ENCODE measurements at places on chromosomes 11 and 22. TPM values are rescaled to one million over a fixed set of nuclear protein-coding genes. Genes with fewer than 3 reads are reported as not detected.

DNA sequence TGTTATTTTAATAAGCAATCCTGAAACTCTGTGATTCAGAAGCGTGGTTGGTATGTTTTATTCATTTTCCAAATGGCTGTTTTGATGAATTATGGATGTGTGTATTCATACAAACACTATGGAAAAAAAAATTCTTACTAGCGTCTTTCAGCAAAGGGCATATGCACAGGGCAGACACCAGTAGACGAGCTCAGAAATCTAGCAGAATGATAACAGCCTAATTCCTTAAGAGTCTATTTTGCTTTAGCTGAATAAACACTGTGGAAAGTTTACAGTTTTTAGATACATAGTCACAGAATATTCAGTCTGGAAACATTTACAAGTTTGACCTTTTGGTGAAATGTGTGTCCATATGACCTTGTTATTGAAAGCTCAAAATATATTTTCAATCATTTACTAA is 418.8 kb upstream of the LUZP2 start:
- H3K36me3 ChIP-seq: no peaks in the 10 kb centered on the region
- no peaks in the 10 kb centered on the region for H3K27me3 ChIP-seq
- DNase-seq: no peak
- no peaks in the 10 kb centered on the region for H3K4me1 ChIP-seq
- no peak overlapping the region for H3K4me3 ChIP-seq

DNA sequence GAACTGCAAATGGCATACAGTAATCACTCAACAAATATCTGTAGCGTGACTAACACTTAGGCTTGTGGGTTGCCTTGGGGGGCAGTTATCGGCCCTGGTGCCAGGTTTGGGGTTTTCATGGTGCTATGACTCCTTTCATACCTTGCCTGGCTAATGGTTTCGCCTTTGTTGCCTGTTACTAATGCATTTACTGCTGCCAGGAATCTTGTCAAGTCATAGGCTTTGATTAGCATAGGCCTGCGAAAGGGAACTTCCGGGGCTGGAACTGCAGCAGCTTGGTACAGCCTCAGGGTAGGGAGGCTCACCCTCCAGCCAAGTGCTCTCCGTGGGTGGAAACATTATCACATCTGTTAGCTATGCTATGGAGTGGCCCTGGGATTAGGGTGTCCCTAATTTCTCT is 13.2 kb downstream of the SLC25A18 start:
- H3K27me3 ChIP-seq: no peaks in the 10 kb centered on the region
- H3K36me3 ChIP-seq: no peaks in the 10 kb centered on the region
- peaks cover 19% of the 10 kb centered on the region for H3K4me1 ChIP-seq
- no peak overlapping the region for H3K27ac ChIP-seq
- H3K4me3 ChIP-seq: no peak overlapping the region

DNA sequence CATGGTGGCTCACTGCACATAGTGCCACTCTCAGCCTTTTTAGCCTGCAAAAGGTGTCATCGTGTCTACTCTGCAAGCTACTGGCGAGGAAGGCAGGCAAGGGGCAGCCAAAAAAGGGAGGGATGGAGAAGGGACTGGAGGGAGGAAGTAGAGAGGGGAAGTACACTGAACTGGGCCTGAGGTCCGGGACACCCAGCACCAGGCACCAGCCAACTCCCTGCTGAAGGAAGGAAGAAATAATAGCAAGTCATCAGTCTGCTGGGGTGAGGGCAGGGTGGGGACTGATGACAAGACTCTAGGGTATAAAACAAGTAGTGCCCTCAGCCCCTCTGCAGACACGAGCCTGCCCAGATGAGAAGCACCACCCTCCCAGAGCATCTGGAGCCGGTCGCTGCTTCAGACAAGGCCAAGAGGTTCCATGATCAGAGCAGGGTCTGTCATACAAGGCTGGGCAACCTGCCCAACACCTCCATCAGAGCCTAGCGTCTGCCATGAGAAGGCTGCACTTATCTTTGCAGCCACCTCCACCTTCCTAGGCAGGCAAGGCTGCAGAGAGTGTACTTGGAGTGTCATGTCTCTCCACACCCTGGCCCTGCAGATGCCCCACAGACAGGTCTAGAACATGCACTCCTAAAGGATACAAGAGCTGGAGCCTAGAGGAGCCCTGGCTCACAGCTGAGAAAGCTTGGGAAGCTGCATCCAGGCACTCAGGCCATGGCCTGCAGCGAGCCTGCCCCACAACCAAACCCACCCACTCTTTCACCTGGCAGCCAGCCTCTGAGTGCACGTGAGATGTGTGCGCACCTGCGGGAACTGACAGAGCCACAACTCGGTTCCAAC is 9.0 kb upstream of the COMT start:
- no peak overlapping the region for H3K4me3 ChIP-seq
- peaks cover 31% of the 10 kb centered on the region for H3K4me1 ChIP-seq
- H3K36me3 ChIP-seq: no peaks in the 10 kb centered on the region
- H3K27me3 ChIP-seq: no peaks in the 10 kb centered on the region

- peaks cover 8% of the 10 kb centered on the region for H3K4me1 ChIP-seq
- no peak overlapping the region for H3K4me3 ChIP-seq
- H3K27me3 ChIP-seq: no peaks in the 10 kb centered on the region
- peaks cover 12% of the 10 kb centered on the region for H3K36me3 ChIP-seq
- H3K27ac ChIP-seq: peak overlapping the region; percentile 40
Observed at GRCh38 chr11:68581901-68582300, 102.4 kb upstream of the GAL start.

- H3K36me3 ChIP-seq: no peaks in the 10 kb centered on the region
- H3K4me3 ChIP-seq: no peak overlapping the region
- DNase-seq: no peak
- no peaks in the 10 kb centered on the region for H3K4me1 ChIP-seq
Observed at GRCh38 chr22:21055880-21056319, 10.2 kb downstream of the LRRC74B start.

GRCh38 chr11:69705901-69706787 is 2.3 kb upstream of the FGF19 start:
- peaks cover 33% of the 10 kb centered on the region for H3K27me3 ChIP-seq
- H3K36me3 ChIP-seq: no peaks in the 10 kb centered on the region
- H3K4me1 ChIP-seq: peaks cover 6% of the 10 kb centered on the region
- H3K4me3 ChIP-seq: no peak overlapping the region
- no peak overlapping the region for H3K27ac ChIP-seq

DNA sequence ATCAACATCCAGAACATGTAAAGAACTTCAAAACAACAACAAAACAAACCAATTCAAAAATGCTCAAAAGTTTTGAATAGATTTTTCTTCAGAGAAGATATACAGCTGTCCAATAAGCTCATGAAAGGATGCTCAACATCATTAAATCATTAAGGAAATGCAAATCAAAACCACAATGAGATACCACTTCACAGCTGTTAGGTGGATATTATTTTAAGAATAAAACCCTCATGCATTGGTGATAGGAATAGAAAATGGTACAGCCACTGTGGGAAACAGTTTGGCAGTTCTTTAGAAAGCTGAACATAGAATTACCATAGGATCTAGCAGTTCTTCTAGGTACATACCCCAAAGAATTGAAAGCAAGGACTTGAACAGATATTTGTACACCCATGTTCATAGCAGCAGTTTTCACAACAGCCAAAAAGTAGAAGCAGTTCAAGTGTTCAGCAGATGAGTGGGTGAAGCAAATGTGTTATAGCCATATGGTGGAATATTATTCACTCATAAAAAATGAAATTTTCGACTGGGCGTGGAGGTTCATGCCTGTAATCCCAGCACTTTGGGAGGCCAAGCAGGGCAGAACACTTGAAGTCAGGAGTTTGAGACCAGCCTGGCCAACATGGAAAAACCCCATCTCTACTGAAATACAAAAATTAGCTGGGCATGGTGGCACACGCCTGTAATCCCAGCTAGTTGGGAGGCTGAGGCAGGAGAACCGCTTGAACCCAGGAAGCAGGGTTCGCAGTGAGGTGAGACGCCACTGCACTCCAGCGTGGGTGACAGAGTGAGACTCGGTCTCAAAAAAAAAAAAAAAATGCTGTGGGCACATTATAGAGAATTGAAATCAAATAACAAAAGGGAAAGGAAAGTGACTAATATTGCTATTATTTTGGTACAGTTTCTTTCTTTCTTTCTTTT is 42.9 kb downstream of the CBL start:
- H3K27ac ChIP-seq: no peak overlapping the region
- no peaks in the 10 kb centered on the region for H3K4me1 ChIP-seq
- no peaks in the 10 kb centered on the region for H3K27me3 ChIP-seq
- H3K36me3 ChIP-seq: no peaks in the 10 kb centered on the region
- DNase-seq: no peak

DNA sequence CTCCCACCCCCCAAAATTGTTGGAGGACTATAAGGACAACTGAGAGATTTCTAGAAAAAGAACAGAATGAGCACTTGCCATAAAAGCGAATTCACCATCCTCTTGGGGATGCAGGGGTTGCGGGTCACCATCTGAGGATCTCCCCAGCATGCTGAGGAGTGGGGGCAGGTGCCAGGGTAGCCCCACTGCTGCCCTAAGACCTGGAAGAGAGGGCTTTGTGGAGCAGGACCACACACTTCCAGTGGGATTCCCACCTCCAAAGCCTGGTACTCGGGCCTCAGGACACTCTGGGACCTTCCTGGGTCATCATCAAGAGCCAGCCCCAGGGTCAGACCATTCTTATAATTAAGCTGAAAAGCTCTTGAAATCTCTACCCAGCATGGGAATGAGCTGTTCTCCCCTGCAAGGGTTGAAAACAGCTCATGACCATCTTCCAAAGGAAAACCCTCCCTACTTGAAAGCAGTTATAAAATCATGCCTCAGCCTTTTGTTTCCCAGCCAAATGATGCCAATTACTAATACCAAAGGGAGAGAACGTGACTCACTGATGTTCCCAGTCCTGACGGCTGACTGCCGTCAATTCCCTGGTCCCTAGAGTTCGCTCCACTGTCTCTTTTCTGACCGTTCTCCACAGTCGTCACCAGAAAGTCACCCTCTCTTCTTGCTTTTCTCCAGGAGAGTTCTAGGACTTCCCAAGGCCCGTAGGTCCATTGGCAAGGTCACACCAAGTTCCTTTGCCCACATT is 76.8 kb upstream of the CREB3L1 start:
- H3K36me3 ChIP-seq: no peaks in the 10 kb centered on the region
- no peak overlapping the region for H3K4me3 ChIP-seq
- no peaks in the 10 kb centered on the region for H3K27me3 ChIP-seq
- H3K27ac ChIP-seq: no peak overlapping the region
- no peaks in the 10 kb centered on the region for H3K4me1 ChIP-seq

UPK3A gene
- total RNA-seq: not detected

PAX6 gene
- total RNA-seq: not detected

CARD16 gene
- total RNA-seq: 48.8 TPM

FAM111B gene
- 5.0 TPM for total RNA-seq

NLRP6 gene
- total RNA-seq: 1.4 TPM
